Sigmoid colon (tissue), 7 donors: ENCODE measurements at places on chromosomes 2 and 18. TPM values are rescaled to one million over a fixed set of nuclear protein-coding genes. Genes with fewer than 3 reads are reported as not detected.

SNTG2 gene
- 2.8 TPM for total RNA-seq

GRCh38 chr2:232927793-232928550 is 57.9 kb downstream of the SNORC start:
- H3K27me3 ChIP-seq, result peaks cover 56% of the 10 kb centered on the region
- H3K4me1 ChIP-seq, result peaks cover 21% of the 10 kb centered on the region
- H3K36me3 ChIP-seq, result no peaks in the 10 kb centered on the region
- peak overlapping the region; percentile 46 for H3K4me3 ChIP-seq

GRCh38 chr2:111678161-111678560 is 205.8 kb downstream of the ANAPC1 start:
- no peak for DNase-seq
- H3K36me3 ChIP-seq, result no peaks in the 10 kb centered on the region
- no peak overlapping the region for H3K27ac ChIP-seq
- H3K27me3 ChIP-seq, result no peaks in the 10 kb centered on the region
- H3K4me1 ChIP-seq, result no peaks in the 10 kb centered on the region
- H3K4me3 ChIP-seq, result no peak overlapping the region

DNA sequence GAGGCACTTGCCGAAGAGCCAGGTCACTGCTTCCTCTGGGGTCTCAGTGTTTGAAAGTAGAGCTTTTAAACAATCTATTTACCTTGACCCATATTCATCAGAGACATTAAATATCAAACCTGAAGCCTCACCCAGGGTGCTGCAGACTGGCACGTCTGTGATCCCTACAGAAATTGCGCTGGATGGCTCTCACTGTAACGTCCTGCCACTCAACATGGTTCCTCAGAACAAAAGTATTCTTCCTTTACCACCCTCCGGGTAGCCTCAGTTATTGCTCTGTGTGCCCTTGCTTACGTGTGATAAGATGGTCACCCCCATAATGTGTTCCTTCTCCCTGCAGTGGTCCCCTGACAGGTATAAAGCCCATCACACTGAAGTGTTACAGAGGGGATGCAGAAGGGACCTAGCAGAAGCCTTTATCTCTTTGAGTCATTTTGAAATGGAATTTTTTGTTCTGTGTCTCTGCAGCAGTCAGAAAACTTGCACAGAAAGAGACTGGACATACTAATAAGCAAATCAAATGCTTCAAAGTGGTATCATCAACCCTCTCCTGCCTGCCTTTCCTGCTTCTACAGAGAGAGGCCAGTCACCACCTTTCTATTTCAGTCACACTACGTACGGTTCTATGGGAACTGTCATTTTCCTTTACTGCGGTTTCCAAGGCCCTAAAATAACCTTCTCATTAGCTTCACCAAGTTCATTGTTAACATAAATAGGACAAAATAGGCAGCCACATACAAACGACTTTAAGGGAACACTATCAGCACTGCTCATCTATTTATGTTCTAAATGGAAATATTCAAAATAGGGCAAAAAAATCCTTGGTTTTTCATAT is 86.8 kb downstream of the METTL8 start:
- peaks cover 52% of the 10 kb centered on the region for H3K4me1 ChIP-seq
- H3K36me3 ChIP-seq, result no peaks in the 10 kb centered on the region
- H3K4me3 ChIP-seq, result no peak overlapping the region
- H3K27me3 ChIP-seq, result no peaks in the 10 kb centered on the region
- peak overlapping the region; percentile 69 for H3K27ac ChIP-seq

- H3K36me3 ChIP-seq, result no peaks in the 10 kb centered on the region
- H3K27me3 ChIP-seq, result no peaks in the 10 kb centered on the region
- no peak for DNase-seq
- H3K4me3 ChIP-seq, result no peak overlapping the region
Measured at GRCh38 chr2:222554517-222554916, 101.4 kb downstream of the FARSB start.
